ENCODE measurements at places on chromosomes 4 and X.

- DNase-seq: no peak
Measured at GRCh38 chr4:115841871-115842270, 728.5 kb upstream of the NDST4 start.

DNA sequence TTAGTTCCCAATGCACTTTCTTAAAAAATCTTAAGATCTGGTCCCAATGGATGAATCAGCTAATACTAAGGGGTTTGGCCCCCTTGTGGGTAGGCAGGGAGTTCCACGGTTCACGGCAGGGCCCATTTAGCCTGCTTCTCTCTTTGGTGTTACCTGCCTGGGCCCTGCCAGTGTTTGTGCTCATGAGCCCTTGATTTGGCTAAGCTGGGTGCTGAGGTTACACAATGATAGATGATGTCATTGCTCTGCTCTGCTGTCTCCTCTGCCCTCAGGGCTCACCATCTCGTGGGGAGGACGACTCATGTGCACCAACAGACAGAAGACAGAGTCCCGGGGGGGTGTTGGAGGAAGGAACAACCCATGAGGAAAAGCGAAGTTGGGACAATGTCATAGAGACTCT, 24.4 kb downstream of the RTL5 start:
- no peak for DNase-seq

DNA sequence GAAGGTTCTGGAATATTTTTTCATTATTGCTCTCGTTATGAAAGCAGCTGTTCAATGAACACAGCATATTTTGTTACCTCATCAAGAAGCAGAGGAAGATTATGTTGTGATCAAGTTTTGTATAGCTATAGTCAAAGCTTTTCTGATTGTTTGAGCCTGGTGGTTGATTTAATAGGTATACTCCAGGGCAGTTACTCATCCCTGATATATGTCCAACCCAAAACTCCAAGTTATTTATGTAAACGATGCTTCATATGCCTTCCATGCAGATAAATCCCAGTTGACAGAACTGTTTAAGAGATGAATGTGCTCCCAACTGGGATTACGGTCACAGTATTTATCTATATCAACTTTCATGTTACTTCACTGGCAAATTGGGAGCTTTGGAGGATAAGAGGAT, 19.1 kb downstream of the NAA11 start:
- DNase-seq: no peak

DNA sequence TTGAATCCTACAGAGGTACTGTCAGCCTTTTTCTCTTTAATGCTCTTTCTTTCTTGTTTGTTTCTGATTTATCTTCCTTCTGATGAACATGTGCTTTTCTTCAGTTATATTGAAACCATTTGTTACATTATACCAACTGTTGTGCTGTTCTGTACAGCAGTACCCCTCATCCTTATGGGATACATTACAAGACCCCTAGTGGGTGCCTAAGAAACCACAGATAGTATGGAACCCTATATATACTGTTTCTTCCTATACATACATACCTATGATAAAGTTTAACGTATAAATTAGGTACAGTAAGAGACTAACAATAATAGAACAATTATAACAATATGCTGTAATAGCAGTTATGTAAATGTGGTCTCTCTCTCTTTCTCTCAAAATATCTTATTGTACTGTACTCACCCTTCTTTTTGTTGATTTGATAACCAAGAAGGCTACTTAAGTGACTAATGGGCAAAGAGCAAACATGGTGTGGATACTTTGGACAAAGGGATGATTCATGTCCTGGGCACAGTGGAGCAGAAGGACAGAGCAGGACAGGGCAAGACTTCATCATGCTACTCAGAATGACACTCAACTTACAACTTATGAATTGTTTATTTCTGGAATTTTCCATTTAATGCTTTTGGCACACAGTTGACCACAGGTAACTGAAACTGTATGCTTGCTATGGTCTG, 10.7 kb upstream of the YIPF7 start:
- no peak for DNase-seq

DNA sequence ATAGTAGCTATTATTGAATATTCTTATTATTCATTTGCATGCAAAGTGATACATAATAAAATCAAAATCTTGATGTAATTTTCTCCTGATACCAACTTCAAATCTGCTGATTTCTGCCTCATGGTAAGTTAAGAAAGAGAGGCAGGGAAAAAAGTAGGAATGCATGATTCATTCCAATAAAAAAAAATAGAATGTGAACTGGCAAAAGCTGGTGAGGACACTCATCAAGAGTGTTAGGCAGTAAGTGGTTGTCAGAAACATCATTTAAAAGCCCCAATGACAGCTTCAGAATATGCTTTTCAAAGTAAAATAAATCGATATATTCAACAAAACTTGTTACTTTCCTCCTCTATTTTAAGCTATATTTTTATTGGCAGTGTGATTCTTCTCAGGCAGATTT, 979.1 kb downstream of the TECRL start:
- no peak for DNase-seq

DNA sequence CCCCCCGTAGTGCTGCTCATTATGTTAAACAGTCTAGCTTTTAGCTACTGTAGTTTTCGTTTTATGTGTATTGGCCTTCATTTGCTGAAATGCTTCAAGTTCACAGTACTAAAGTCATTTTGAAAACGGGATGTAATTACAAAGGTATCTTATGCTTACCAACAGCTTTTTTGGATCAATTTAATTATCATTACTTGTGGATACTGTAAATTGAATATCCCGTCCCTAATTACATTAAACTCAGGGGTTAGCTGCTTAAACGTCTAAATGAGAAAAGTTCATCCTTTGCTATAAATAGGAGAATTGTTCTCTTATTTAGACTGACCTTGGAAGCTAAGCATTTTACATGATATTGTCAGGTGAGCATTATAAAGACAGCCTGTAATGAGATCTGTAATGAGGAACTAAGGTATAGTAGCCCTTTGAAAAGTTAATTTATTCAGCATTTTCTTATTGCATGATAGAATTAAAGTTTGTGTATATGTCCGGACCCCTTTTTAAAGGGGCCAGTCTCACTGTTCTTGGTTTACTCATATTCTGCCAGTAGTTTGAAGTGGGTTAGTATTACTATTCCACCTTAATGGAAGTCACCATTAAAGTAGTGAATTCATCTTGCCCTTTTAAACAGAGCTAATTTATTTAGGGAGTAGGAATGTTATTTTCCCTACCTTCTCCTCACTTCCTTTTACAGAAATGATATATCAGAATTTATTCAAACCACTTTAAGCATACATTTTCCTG, 252.6 kb downstream of the TENM3 start:
- DNase-seq: no peak

DNA sequence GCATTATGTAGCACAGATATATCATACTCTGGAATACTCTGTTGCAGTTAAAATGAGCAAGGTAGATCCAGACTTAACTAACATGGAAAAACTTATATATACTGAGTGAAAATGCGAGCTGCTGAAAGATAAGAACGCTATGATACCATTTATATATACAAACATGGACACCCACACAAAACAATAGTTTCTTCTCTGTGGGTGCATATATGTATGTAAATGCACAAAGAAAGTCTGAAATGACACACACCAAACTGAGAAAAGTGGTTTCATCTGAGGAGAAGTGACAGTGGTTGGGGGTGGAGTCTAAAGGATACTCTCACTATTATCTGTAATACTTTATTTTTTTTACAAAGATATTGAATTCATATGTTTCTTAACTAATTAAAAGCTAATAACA, 12.2 kb upstream of the FGF2 start:
- no peak for DNase-seq

DNA sequence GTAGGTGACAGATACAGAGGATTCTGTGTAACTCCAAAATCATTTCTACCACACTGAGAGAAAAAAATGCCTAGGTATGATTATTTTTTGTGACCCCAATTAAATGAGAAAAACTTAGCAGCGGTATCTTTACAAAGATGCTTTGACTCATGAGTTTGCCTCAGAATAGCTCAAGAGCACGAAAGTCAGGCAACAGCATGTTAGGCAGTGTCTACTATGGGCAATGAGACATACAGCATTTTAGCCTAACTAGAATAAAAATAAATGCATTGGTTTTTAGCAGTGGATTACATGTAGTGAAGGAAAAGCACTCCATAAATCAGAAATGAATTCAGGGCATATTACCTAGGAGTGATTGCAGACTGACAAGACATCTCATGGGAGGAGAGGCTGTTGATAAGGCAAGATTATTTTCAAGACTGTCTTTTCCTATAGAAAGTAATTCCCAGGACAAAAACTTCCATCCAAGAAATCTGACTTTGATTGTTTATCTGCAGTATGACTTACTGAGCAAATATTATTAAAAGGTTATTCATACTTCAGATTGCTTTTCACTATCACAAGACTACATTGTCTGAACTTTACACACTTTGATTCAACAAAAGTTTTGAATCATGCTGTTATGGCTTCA, 3.6 kb downstream of the ANXA10 start:
- no peak for DNase-seq

DNA sequence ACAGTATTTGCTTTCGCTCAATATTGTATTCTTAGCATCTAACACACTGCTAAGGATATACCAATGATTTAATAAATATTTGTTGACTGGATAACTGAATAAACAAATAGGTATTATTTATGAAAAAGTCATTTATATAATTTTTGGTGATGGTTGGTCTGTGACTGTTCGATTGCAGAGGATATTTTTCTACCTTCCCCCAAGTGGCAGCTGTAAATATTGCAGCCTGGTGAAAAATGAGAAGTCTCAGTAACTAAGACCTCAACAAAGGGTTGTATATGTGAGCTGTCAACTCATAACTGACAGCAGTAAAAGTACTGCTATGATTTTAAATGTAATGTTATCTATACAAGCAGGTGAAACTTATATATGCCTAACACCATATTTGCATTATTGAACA, 36.0 kb downstream of the HTR2C start:
- no peak for DNase-seq

Data from stimulated activated CD4-positive, alpha-beta T cell treated with anti-CD3 and anti-CD28 coated beads, Interleukin-2, amount 100 ng/mL, for 24 hours (primary cell).